Activated CD4-positive, alpha-beta T cell treated with anti-CD3 and anti-CD28 coated beads, Interleukin-2, Interleukin-6, amounts not matched to agents 100 ng/mL and 50 ng/mL, durations not matched to agents 16 hours and 8 hours (primary cell): ENCODE measurements at places on chromosomes 12 and 14.

DNA sequence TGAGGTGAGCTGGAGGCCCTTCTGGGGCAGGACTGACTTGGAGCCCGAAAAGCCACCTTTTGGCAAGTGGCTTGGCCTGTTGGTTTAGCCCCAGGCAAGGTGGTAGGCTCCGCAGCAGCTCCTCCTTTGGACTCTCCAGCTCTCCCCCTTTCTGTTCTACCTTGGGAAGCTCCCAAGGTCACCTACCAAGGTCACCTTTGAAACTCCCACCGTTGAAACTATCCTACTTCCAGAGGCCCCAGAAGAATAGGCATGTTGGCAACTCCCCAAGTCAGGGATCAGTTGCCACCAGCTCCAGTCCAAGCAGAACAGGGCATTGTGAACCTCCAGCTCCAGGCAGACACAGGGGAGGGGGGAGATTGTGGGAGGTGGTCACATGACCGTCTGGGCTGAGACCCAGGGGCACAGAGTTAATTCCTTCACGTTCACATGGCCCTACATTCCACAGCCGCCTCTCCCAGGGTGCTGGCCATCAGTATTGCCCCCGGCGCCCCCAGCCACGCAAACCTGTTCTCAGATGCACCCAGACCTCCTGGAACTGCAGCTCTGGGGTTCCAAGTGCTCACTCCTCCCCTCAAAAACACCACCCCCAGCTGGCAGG is 14.4 kb downstream of the IRF2BPL start:
- DNase-seq: no peak

GRCh38 chr14:38261620-38262019 is 5.7 kb upstream of the CLEC14A start:
- DNase-seq: no peak

GRCh38 chr12:53049571-53050318 is at the start of gene TNS2:
TSS of gene TNS2 (plus strand) at chr12:53050065. CDS start at chr12:53050186, 121 bp downstream.
- DNase-seq: no peak

GRCh38 chr14:92625213-92625612 is 111.6 kb downstream of the RIN3 start:
- DNase-seq: no peak

DNA sequence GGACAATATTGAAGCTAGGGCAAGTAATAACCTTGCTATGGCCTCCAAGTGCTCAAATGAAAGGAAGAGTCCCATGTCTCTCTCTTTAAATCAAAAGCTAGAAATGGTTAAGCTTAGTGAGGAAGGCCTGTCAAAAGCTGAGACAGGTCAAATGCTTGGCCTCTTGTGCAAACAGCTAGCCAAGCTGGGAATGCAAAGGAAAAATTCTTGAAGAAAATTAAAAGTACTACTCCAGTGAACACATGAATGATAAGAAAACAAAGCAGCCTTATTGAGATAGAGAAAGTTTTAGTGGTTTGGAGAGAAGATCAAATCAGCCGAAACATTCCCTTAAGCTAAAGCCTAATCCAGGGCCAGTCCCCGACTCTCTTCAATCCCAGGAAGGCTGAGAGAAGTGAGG is 84.1 kb upstream of the PLEKHA5 start:
- DNase-seq: no peak

DNA sequence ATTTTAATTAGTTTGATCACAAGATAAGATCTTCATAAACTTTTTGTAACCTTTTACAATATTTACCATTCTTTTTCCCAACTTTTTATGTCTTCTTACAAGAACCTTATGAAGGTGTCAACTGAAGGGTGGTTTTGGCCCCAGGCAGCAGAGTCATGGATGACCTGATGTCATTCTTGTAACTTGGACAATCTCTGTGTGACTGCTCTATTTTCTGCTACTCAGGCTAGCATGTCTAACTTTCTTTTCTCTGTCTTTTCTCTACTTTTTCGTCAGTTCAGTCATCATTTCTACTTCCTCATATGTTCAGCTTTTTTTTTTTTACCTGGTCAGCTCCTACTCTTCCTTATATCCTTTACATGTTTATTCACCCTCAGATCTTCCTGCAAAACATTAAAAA is 150.7 kb upstream of the PTPRQ start:
- DNase-seq: no peak

DNA sequence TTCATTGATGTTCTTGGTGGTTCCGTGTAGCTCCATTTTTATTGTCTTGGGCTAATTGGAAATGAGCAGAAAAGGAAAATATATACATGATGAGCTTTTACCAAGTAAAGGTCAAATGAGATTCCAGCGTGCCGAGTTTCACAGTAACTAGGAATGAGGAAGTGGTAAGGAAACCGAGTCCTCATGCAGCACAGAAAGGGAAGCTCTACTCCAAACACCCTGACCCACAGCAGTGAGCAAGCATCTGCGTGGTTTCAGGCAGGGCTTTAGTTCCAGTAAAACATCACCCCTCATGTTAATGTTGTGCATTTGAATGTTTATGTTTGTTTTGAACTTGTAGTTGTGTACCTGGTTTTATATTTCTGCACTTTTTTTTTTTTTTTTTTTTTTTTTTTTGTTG is 208.0 kb downstream of the SLC41A2 start:
- no peak for DNase-seq

GRCh38 chr14:102901633-102902032 is 20.8 kb upstream of the AMN start:
- DNase-seq: no peak

GRCh38 chr14:99925471-99925870 is 132.3 kb downstream of the EML1 start:
- no peak for DNase-seq

DNA sequence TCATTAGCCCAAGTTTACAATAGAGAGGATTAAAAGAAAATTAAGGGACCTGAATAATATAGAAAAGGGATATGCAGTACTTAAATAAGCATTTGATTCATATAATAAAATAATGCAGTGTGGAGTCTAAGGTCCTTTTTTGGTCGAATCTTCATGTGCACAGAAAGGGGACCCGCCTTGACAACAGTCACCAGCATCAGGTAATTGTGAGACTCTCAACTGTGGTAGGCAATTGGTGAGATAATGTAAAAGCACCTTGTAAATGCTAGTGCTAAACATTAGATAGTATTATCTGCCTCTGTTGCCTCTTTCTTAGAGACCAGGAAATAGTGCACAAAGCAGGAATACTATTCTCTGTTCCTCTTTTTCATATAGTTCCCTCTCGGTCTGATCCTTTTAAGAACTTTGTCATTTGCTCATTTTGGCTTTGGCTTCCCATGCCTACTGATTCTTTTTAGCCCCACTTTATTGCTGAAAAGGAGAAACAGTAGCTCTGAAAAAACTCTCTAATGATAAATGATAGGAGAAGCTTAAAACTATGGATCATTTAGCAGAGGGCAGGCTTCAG is 17.5 kb downstream of the CHPT1 start:
- no peak for DNase-seq

GRCh38 chr14:32913725-32914124 is 25.0 kb upstream of the NPAS3 start:
- no peak for DNase-seq

DNA sequence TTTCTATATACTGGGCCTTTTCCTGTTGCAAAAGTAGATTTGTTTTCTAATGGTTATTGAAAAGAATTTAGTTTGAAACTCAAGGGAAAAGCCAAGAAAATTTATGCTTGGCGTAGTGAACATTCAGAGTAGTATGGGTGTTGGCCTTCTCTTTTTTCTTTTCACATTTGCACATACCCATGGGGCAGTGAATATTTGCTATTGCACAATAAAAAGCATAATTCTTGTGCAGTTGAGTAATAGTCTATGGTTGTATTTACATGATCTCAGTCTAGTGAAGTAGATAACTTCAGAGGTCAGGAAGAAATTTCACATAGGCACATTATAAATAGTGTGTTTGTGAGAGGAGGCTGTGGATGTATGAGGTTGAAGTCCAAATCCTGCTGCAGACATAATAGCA is 158.1 kb downstream of the FLRT2 start:
- no peak for DNase-seq

GRCh38 chr12:44774815-44775411 is 101.2 kb downstream of the NELL2 start:
- DNase-seq: peak; percentile 60

DNA sequence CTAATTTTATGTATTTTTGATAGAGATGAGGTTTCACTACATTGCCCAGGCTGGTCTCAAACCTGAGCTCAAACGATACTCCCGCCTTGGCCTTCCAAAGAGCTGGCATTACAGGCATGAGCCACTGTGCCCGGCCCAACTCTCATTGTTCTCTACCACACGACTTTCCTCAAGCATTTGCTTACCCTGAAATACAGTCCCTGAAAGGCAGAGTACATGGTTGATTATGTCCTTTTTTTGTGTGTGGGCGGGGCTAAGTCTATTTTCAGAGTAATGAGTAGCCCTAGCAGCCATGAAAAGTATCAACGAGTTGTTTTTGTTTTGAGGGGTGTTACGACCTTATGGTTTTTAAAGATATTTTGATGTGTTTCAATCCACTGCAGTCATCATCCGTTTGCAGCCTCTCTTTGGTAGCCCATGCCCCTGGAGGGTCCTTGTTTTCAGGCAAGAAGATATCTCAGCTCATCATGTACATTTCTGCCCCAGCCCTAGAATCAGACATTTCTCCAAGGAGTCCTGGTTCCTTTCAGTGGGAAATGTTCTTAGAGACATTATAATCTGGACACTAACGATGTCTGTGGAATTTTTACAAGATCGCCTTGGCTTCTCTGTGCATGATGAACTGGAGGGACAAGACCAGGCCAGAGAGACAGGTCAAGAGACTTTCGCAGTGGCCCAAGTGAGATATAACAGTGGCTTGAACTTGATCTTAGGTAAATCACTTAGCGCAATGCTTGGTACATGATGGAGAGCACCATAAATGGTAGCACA is 8.7 kb downstream of the ACACB start:
- DNase-seq: no peak

DNA sequence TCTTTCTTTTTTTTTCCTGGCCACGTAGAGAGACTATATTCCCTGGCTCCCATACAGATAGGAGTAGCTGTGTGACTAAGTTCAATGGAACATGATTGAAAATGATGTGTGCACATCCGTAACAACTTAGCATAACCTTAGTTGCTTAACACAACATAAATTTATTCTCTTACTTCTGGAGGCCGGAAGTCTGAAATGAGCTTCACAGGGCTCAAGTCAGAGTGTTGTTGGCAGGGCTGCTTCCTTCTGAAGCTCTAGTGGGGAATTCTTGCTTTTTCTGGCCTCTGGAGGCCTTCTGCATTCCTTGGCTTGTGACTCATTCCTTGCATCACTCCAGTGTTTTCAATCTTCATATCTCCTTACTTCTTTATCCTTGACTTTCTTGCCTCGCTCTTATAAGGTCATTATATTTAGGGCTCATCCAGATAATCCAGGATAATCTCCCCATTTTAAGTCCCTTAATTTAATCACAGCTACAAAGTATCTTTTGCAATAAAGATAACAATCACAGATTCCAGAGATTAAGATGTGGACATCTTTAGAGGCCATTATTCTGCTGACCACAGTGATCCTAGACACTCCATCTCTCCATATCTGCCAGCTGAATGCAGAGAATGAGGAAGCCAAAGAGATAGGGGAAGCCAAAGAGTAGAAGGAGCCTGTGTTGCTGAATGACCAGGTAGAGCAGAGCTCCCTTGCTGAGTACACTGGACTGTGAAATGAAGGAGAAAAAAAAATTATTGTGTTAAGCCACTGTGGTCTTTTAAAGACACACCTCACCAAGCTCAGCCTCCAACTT is 21.0 kb upstream of the SNX6 start:
- DNase-seq: no peak

DNA sequence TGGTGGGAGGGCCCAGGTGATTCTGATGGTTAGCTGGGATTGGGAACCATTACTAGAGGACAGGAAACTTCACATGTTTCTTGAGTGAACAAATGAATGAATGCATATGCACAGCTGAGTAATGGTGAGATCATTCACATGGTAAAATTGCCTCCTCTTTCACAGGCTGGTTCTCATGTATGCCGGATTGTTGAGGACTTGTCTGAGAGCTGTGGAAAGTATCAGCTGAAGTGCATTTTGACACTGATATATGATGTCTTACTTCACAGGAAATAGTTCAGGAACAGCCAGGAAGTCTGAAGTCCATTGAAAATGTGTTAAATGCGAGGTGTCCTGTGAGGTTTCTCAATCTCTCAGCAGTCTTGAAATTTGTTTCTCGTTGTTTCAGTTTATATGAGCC is 77.6 kb upstream of the DACT1 start:
- no peak for DNase-seq

- no peak for DNase-seq
These were observed 874.4 kb upstream of the USP15 start for GRCh38 chr12:61385771-61386170.

- DNase-seq: no peak
These were observed 60.5 kb upstream of the NUDT4 start for GRCh38 chr12:93317227-93317626.

DNA sequence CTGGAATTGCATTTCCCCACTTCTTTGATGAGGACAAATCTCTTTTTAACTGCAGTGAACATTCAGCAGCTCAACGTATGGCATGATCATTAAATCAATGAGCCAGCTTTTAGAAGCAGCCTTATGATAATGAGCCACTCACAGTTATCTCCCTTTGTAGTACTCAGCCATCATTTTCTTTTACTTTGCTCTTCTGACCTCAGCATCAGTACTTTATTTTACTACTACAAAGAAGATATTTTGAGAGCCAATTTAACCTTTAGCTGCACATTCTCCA is 250.0 kb upstream of the CLEC14A start:
- DNase-seq: no peak
